ENCODE measurements at places on chromosomes 7 and 10.

DNA sequence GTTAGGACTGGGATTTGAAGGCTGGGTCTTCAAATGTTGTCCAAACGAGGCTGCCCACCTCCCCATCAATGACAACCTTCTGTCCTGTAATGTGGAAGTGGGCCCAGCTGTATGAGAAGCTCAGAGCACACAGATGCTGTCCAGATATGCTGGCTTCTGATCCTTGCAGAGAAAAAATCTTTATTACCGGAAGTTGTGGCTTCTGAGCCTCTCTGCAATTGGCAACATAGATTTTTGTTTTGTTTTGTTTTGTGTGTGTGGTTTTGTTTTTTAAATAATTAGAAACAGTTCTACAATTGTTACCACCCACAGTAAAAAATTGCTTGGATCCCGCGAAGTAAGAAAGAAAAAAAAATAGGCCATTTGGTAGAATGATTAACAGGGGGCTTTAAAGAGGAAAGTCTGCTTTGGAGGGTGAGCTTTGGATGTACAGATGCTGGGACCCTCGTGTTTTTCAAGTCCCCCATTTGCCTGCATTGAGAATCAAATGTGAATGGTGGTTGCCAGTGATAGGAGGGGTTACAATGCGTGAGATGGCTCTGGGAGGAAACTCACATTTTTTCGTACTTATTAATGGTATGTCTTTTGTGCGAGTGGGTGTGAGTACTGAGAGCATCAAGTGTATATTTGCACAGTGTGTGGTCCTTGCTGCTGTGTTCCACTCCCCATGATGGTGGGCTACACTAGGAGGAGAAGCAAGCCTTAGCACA lies 153.2 kb downstream of the TCF7L2 start:
- DNase-seq, result no peak

GRCh38 chr7:35754741-35755140 lies 46.1 kb upstream of the SEPTIN7 start:
- no peak for DNase-seq

DNA sequence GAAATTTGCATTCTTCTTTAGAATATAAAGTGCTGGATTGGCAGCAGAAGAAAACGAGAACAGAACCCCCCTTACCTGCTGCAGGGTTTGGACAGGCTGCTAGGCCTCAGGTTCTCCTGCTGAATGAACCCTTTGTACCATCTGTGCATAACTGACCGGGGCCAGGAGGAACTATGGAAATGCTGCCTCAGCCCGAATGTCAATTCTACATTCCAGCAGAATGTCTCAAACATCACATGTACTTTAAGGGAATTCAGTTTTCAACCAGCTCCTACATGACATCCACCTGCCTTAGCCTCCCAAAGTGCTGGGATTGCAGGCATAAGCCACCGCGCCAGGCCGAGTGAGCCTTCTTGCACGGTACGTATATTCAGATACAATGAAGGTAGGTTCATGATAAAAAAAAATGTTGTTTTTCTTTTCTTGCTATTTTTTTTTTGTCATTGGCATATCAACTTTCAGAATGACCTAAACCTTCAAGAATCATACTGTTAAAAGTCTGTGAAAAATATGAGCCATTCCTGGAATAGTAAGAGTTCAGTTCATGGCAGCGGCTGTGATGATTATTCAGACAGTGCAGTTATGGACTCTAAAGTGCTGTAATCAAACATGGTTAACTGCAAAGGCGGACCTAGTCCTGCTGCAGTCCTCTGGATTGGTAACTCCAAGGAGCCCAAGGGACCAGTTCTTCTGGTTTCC lies 84.4 kb upstream of the TNS3 start:
- DNase-seq, result no peak

- no peak for DNase-seq
These were observed 415.0 kb upstream of the NPVF start for GRCh38 chr7:25643286-25643685.

- no peak for DNase-seq
These were observed 174.2 kb downstream of the PLXNA4 start for GRCh38 chr7:132402096-132402495.

DNA sequence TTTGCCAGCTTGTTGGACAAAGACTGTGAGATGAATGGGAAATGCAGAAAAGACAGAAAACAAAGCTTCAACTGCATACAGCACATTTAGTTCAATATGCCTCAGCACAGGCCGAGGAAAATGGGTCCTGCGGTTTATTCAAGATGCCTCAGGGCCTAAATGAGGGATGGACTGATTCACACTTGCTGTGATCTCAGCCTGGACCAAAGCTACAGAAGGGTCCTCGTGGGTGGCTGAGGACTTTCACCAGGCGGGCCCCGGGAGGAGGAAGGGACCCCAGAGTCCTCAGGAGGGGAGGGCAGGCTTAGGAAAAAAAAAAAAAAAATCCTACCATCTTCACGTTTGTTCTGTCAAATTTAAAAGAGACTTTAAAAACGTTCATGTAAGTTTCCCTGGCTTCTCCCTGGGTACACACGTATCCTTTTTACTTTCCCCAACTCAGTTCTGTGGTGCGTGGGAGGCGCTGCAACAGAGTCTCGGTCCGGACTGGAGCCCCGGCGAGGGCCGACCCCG lies 624 bp upstream of the ZNF783 start:
- DNase-seq, result no peak

- no peak for DNase-seq
These were observed 16.5 kb upstream of the PRKAG2 start for GRCh38 chr7:151893405-151893923.

DNA sequence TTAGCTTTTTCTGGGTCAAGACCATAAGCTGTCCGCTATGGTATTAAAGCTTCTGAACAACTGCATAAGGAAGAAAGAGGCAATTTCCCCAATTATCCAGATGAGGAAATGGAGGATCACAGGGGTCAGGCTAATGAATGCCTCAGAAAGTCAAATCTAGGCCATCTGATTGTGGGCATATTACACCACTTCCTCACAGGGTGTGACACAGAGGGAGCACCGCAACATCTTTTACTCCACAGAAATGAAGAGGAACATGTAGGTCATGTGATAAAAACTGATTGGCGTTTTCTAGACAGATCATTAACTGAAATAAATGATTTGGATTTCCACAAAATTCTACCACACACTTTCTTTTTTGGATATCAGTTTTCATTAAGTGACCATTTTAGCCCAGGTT lies 384.4 kb downstream of the PARD3 start:
- DNase-seq, result no peak

DNA sequence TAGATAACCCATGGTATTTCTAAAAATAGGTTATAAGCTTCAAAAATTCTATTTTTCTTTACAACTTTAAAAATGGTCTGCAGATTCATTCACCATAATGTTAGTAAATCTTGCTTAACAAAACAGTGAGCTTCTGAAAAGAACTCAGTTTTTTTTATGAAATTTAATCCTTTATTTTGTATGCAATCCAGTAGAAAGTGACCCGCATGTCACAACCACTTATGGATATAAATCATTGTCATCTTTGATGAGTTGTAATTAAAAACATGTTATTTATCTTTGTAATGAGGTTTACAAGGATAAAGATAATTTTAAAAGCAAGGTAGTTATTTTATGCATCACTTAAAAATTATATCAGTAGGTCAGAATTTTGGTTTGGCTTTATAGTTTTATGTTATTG lies 173.5 kb upstream of the SEMA3A start:
- no peak for DNase-seq

- no peak for DNase-seq
These were observed 664 bp downstream of the FMC1 start for GRCh38 chr7:139341776-139342226.

GRCh38 chr7:68697796-68698280 lies 900.4 kb upstream of the AUTS2 start:
- no peak for DNase-seq

DNA sequence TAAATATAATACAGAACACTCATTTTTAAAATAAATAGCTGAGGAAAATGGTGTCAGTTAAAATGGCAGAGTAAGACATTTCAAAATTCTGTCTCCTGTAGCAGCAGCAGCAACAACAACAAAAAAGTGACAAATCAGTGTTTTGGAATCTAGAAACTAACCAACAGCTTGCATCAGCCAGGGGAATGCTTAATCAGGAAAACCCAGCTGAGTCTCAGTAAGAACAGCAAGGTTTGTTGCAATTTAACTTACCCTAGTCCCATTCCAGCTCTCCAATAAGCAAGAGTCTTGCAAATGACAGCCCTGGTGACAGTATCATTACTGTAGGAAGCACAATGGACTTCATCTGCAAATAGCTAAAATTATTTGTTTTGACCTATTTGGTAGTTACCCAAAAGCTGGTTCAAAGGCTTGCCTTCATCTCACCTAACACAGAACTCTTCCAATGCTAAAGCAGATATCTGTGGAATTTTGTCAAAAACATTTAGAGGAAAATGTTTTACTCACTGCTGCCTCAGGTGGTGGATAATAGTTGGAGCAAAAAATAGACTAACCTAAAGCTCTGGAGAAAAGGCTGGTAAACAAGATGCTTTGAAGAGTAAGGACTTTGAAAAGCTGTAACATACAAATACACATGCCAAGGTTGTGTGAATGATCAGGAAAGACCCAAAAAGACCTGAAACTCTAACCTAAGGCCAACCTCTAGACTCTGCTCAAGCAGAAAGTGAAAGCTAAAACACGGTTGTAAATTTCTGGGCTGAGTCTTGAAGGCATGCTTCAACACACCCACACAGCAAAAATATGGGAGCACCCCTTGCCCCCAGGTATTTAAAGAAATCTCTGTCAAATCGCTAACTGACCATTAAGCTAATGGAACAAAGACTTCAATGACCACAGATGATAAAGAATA lies 9.9 kb upstream of the ARHGAP22 start:
- no peak for DNase-seq

GRCh38 chr10:71569775-71570588 lies 149.6 kb downstream of the C10orf105 start:
- DNase-seq, result peak; percentile 73

GRCh38 chr10:101053516-101053915 lies 8.3 kb upstream of the KAZALD1 start:
- no peak for DNase-seq

- no peak for DNase-seq
These were observed 119.3 kb downstream of the CABCOCO1 start for GRCh38 chr10:61781969-61782403.

DNA sequence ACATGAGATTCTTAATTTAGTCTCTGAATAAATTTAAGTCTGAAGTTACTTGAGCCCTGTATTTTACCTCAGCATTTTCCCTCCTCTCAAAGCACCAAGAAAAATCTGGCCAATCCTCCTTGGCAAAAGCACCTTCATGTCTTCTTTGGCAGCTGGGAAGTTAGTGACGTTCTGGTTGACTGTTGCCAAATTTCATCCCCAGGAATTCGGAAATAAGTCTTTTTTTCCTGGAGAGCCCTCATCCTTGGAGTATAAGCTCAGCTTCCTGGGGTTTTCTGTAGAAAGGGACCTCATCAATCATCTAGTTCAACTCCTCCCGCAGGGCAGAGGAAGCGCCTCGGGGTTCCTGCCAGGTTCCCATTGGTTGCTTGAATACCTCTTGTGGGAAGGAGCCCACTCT lies 377.6 kb downstream of the PHTF2 start:
- DNase-seq, result no peak

- DNase-seq, result no peak
These were observed 68.1 kb downstream of the PODXL start for GRCh38 chr7:131488361-131488760.

GRCh38 chr10:11724938-11725776 lies 17.0 kb upstream of the ECHDC3 start:
- DNase-seq, result no peak

DNA sequence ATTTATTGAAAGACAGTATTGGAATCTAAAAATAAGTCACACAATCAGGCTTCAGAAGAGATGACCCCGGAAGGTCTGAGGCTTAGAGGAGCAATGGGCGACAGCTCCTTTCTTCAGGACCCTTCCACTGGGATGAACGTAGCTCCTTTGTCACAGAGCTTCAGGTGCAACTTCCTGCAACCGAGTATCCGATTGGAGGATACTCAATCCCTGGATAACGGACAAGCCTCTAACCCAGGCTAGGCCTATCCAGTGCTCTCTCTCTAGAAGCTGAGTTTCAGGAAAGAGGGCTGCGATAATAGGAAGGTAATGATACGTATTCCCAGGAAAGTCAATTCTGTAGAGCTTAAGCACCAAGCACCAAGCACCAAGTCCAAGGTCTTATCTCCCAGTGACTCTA lies 349.4 kb upstream of the NPSR1 start:
- DNase-seq, result no peak

GRCh38 chr10:129332476-129332875 lies 134.6 kb upstream of the MGMT start:
- DNase-seq, result no peak

GRCh38 chr7:25565949-25566348 lies 337.7 kb upstream of the NPVF start:
- peak; percentile 45 for DNase-seq

DNA sequence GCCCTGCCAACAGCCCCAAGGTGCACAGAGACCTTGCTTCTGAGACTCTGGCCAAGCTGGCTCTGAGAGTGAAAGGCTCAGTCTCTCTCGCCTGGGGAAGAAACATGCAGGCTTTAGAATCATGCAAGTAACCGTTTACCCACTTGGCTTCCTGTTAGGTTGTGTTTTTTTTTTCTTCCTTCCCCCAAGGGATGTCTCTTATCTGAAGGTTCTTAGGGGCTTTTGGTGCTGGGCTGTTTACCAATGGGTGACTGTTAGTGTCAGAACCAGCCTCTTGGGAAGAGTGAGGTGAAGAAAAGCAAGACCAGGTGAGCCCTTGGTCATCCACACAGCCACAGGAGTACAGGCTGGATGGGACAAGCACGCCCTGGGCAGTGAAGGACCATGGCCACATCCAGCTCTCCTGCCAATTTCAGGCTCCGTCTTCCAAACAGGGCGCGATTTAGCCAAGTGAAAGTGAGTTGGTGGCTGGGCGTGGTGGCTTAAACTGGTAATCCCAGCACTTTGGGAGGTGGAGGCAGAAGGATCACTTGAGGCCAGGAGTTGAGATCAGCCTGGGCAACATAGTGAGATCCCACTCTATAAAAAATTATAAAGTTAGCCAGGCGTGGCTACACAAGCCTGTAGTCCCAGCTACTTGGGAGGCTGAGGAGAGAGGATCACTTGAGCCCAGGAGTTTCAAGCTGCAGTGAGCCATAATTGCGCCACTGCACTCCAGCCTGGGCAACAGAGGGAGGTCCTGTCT lies 76.3 kb upstream of the CUX1 start:
- DNase-seq, result no peak

DNA sequence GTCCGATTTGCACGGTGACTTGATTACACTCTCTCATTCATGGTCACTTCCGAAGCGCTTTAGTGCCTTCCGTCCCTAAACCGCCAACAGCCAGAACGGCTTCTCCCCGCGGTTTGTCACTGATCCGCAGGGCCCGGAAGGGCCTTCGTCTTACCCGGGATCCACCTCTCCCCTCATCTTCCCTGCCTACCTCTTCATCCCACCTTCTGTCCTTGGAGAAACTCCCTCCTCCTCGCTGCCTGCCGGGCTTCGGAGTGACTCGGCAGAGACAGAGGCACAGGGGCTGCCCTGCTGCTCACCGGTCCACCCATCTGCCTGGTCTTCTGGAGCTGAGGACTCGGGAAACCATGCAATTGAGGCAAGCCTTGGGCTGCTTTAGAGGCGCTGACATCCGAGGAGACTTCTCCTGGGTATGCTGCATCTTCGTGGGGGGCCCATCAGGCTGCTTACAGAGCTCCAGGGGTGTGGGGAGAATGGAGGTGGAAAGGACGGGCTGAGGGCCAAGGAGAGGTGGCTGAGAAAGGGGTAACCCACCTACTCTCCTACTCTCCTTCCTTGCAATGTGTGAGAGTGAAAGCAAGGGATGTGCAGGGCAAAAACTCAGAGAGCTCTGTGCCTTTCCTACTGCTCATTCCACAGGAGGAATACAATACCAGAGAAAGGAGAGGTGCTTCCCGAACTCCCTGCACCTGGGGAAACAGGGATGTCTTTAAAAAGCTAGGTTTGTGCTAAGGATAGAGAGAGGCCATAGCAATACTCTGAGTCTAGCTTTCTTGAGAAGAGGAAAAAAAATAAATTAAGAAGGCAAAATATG lies 1.0 kb upstream of the HOXA11 start:
- DNase-seq, result no peak

- no peak for DNase-seq
These were observed 9.5 kb upstream of the NPFFR1 start for GRCh38 chr10:70293169-70293843.

Measured in left cardiac atrium (tissue), 4 donors.